ENCODE measurements at places on chromosomes 2 and 18. TPM values are rescaled to one million over a fixed set of nuclear protein-coding genes. Genes with fewer than 3 reads are reported as not detected.

The LOXL3 gene
- 7.2 TPM for total RNA-seq

The LYPD6 gene
- 0.15 TPM for total RNA-seq

The ABHD1 gene
- 0.10 TPM for total RNA-seq

The AFF3 gene
- total RNA-seq = 49.7 TPM

The AOX1 gene
- 8.7 TPM for total RNA-seq

The MRPL30 gene
- total RNA-seq = 15.6 TPM

DNA sequence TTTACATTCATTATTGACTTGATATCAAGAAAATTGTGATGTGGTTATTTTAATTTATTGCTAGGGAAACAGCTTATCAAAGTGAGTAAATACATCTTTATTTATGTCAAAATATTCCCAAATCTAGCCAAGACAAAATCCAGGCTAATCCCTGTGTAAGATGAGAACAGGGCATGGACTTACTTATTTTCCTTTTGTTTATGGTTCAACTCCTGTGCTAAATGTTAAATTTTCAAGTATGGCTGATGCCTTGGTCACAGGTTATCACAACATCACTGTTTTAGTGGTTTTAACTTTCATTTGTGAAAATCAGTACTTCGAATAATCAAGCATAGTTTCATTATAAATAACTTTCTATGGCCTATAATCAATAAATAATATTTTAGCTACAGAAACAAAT is 657.0 kb upstream of the SYT4 start:
- DNase-seq = no peak

DNA sequence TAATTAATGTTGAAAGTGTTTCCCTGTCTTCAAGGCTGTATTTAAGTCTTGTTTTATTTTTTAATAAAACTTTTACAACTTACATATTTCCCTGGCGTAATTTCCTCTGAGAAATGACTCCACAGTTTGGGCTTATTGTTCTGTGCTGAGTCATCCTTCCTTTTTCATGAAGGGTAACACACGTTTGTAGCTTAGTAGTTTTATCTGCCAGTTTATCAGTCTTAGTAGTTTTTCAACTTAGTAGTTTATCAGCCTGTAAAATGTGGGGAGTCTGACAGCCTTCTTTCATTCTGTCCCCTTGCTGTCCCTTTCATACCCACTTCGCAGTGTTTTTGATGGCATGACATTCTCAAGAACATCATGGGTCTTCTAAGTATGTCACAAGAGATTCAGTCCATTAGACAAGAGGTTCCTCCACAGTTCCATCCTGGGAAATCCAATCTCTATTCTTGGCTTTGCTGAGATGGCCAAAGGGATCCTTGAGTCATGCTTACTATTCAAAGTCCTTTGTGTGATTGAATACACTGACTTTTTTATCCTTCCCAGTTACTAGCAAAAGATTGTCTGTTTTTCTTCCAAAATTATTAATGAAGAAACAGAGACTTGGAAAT is 60.0 kb upstream of the SGPP2 start:
- DNase-seq = no peak

GRCh38 chr2:161434118-161434517 is 18.0 kb downstream of the TBR1 start:
- no peak for DNase-seq

DNA sequence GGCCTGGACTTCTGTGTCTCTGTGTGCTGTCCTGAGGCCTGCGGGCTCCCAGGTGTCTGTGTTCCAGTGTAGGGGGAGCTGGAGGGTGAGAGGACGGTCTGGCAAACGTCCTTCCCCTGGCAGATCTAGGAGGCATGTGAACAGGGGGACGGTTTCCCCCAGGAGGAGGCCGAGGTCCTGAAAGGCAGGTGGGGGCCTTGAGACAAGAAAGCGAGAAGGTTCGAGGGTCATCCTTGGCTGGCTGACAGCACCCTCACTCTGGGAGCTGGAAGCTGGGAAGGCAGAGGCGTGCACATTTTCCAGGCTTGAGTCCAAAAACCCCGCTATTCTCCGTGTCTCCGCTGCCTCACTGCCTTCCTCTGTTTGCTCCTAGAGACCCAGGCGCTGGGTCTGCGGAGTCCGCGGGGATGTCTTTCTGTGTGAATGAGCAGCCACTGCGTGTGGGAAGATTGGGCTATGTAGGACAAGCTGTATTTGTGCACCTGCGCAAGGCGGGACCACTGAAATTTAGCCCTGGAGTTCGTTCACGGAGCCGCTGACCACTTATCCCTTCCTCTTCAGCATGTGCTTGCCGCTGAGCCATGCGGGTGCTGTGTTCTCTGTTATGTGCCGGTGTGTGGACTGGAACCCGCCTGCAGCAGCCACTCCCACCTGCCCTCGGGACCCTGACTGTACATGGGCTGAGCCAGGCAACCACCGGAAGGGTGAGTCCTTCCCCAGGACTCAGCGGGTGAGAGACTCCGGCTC is 43.7 kb downstream of the TWIST2 start:
- no peak for DNase-seq

DNA sequence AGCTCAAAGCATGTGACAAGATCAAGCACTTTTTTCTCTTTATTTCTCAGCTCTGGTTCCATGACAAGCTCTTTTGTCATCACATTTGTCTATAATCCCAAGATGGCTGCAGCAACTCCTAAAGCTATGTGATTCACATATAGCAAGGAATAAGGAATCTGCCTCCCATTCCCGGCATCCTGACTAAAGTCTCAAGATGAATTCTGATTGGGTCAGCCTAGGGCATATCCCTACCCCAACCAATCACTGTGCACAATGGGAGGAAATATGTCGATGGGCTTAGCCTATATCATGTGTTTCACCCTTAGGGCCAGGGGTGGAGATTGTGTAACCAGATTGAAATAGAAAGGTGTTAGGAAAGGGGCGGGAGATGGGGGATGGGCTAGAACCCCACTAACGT is 23.1 kb upstream of the COLEC12 start:
- DNase-seq = no peak

GRCh38 chr2:230812033-230812432 is 52.7 kb upstream of the ITM2C start:
- no peak for DNase-seq

GRCh38 chr2:238069877-238070276 is 9.1 kb downstream of the SCLY start:
- no peak for DNase-seq

DNA sequence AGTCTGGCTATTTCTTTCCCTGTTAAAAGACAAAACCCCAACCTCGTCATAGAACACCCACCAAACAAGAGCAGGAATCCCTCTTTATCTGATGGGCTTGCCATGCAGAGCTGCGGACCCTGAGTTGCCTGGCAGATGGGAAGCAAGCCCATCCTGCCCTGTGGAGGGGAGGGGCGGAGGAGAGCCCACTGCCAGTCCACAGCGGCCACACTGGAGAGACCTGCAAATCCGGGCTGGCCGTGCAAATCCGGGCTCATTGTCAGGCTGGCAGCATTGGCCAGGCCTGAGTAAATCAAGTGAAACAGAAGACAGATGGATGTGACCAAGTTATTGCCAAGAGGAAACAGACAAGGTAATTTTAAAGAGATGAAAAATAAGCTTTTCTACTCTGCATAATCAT is 22.0 kb downstream of the MYL12B start:
- no peak for DNase-seq

- no peak for DNase-seq
Measured at GRCh38 chr2:180040146-180040925, 33.2 kb upstream of the CWC22 start.

- peak; percentile 53 for DNase-seq
Measured at GRCh38 chr18:48992133-48992532, 41.4 kb upstream of the SMAD7 start.

DNA sequence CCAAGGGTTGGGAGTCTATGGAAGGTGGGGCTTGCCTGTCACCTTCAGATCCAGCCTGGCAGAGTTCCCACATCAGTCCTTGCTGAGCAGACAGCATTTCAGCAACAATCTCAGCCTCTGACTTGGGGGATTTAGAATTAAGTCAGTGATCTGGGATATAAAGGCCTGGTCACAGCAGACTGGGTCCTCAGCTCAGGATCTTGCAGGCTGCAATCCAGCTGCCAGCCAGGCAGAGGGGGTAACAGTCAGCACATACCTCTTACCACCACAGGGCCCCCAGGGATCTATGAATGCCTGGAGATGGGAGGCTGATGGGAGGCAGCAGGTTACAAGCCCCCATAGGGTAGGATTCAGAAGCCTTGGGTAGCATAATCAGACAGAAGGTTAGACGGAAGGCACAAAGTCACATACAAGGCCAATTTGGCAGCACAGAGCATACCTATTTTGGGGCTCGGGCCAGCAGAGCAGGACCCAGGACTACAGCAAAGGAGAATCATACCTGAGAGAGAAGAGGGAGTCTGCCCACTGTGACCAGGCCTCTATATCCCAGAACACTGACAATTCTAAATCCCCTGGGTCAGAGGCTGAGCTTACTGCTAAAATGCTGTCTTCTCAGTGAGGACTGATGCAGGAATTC is 163.5 kb downstream of the MTCL1 start:
- DNase-seq = no peak

DNA sequence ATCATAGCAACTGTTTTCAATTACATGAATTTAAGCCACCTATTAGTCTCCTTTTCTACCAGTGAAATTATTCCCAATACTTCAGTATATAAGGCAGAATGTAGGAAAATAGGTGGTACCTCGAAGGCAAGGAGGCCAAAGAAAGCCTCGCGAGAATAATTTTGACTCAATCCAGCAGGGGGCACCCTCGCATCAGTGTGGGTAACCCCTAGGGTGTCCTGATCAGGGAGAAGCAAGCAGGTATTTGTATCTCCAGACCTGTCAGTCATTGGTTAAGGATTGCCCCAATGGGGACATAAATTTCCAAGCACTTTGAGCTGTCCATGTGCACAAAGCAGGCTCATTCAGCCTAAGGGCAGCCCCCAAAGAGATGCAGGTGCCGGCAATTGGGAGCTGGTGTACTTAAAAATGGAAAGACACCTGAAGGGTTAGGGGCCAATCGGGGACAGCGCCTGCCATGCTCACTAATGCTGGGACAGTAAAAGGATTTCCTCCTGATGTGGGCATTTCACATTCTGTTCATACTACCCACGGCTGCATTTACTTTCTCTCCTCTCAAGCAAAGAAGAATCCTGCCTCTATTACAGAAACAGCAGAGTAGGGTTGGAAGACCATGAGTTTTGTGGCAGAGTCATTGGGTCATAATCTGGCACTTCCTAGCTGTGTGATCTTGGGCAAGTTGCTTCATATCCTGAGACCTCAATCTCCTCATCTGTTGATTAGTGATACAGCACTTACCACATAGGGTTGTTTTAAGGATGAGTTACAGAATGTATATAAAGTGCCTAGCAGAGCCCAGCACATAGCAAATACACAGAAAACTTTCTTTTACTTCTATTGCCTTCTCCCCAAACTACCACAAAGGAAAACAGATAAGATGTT is 136.1 kb downstream of the ICOS start:
- peak; percentile 23 for DNase-seq

DNA sequence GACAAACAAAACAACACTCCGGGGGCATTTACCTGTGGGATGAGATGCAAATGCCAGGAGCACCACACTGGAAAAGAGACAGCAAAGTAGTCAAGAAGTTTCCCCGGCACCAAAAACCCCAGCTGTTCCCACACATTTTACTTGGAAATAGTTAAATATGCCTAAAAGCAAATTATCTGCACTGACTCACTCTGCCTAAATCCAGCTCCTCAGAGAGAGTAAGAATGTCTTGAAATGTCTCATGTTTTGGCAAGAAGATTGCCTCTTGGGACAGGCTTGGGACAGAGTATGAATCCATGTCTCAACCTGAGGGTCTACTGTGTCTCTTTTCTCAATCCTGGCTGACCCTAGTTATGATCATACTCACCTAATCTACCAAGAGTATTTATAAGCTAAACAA is 87.5 kb upstream of the RIOK3 start:
- DNase-seq = no peak

GRCh38 chr2:10579876-10580514 is 109.8 kb downstream of the NOL10 start:
- no peak for DNase-seq

- DNase-seq = no peak
Measured at GRCh38 chr2:152611458-152612231, 105.6 kb downstream of the PRPF40A start.
